Astrocyte (in vitro differentiated cells and primary cell): ENCODE measurements at places on chromosomes 2 and 18.

DNA sequence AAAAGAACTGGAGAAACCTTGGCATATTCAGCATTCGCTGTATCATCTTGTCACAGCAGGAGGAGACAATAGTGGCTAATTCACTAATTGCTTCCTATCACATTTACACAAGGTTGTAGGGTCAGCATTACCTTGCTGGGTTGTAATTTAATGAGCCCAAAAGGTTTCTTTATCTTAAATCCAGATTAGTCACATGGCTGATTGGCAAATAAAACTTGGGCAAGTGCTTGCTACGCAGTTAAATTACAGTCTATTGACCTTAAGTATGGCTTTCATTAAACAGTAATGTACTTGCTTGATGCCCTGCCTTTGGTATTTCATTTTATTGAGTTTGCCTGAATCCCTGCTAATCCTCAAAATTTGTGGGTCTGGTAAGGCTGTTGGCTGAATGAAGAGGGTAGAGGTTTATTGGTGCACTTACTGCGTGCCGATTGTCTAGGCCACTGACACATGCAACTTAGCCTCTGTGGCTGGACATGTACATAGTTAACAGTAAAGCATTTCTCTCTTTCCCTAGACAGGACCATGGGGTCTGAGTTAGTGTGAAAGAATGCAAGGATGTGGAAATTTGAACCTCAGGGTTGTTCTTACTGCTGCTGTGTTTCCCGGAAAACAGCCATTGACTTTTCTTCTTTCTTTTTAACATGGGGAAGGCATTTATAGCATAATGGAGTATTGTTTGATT is 34.3 kb downstream of the FMNL2 start:
- peak; percentile 90 for DNase-seq

- no peak for DNase-seq
Observed at GRCh38 chr2:137929519-137929916, 34.8 kb upstream of the HNMT start.

- no peak for DNase-seq
Observed at GRCh38 chr2:182103526-182103925, 117.9 kb downstream of the PPP1R1C start.

- DNase-seq, result peak; percentile 51
Observed at GRCh38 chr2:182763311-182763912, 47.4 kb downstream of the DNAJC10 start.

GRCh38 chr2:210713122-210713521 is 156.7 kb downstream of the CPS1 start:
- no peak for DNase-seq

DNA sequence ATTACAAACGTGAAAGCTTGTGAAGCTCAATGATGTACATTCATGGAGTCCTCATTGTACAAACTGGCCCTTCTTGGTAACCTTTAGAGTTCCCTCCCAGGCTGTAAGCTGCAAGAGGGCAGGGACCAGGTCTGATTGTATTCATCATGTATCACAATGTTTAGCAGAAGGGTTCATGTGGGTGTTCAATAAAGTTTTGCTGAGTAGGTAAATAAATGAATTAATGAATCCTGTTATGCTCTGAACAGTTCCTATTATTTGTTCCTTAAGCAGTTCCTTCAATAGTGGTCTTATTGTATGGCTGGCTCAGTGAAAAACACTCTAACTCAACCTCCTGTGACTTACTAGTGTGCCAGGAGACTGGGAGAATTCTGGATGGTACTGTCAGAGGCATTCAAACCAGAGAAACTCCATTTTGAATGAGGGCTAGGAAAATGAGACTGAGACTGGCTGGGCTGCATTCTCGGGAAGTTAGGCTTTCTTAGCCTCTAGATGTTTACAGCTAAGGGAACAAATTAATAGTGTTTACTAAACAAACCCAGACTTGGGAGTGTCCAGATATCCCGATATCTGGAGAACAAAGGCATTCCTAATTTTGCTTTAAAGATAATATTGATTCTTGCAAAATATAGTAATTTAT is 1.8 kb upstream of the ACVR1 start:
- DNase-seq, result no peak

DNA sequence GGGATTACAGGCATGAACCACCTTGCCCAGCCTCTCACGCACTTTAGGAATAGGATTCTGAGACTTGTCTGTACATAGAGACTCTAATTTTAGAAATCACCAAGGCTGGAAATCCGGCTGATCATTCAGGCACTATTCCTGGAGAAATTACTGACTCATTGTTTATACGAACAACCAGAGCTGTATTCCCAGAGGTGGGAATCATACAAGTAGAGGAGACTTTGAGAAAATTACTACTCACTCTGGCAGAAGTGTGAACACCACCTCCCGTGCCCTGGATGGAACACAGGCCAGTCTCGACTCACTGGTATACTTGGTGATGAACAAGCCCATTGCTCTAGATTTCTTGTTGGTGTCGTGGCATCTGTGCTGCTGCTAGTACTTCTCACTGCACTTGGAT is 5.8 kb upstream of the ADNP2 start:
- peak; percentile 73 for DNase-seq

GRCh38 chr2:112627060-112628040 is 18.4 kb upstream of the SLC20A1 start:
- peak; percentile 96 for DNase-seq

- no peak for DNase-seq
Observed at GRCh38 chr2:177048981-177049380, 163.6 kb upstream of the HNRNPA3 start.

- no peak for DNase-seq
Observed at GRCh38 chr2:111618226-111618977, 265.6 kb downstream of the ANAPC1 start.

DNA sequence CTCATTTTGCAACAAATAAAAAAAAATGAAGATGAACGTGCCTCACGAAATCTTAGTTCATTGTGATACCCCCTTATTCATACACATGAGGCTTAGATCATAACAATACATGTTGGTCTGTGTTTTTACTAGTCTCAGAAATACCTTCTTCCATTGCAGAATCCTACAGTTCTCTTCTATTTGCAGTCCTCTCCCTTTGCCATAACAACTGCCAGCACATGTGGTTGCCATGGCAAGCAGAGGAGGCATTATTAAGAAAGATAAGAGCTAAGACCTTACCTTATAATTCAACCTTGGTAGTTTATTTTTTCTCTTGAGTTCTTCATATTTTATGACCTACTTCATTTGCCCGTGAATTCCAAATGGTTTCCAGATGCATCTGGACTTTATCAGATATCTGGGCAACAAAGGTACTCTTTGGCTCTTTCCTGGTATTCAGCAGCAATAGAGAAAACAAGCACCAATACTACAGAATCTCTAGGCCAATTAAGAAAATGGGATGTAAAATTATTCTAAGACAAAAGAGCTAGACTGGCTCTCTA is 524.0 kb downstream of the CMPK2 start:
- DNase-seq, result no peak

DNA sequence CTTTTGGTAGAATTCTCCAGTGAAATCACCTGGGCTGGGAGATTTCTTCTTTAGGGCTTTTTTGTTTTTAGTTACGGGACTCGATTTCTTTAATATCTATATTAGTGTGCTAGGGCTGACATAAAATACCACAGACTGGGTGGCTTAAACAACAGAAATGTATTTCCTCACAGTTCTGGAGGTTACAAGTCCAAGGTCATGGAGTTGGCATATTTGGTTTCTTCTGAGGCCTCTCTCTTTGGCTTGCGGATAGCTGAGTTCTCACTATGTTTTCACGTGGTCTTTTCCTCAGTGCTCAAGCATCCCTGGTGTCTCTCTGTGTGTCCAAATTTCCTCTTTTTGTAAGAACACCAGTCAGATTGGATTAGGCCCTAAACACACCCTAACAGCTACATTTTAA is 208.5 kb upstream of the DTNA start:
- no peak for DNase-seq
